ENCODE measurements at places on chromosomes 2 and 18.
A peak's percentile ranks its signal among the peaks of the same experiment; 100 is the strongest.

DNA sequence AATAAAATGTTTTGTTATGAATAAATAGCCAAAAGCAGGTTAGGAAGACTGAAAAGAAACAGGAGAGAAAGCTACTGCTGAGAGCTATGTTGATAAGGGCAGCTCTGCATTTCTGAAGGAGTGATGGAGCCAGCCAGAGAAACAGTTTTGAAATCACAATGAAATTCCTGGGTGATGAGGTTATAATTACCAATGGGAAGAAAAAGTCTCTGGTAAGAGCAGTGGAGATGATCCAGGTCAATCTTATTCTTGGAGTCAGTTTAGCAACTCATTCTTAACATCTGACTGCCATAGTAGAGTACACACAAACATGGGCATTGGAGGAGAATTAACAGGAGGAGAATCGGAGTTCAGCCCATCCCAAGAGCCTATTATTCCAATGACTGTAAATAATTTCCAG lies 2.4 kb downstream of the ALKAL2 start:
- no peak for DNase-seq

DNA sequence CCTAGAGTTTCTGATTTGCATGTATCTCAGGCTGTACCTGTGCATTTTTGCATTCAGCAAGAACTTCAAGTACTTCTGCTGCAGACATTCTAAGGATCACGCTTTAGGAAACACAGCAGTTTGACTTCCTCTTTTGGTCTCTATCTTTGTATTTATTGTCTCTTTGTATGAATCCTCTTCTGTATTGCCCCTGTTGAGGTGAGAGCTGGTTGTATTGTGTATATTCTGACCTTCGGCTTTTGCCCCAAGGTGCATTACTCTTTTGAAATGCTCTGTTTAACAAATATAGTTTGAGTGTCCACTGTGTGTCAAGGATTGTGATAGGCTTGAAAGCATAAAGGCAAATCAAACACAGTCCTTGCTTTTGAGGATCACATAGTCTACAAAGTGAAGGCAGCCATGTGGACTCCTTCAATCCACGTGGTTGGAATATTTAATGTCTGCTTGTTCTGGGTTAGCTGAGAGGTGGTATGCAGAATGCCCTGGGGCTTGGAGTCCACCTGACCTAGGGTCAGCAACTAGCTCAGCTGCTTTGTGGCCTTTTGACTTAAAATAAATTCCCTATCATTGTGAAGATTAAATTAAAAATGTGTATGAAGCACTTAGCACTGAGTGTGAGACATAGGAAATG lies 108.1 kb downstream of the LYPD6 start:
- DNase-seq = no peak

GRCh38 chr18:12271376-12272235 lies 17.4 kb downstream of the CIDEA start:
- DNase-seq = peak; percentile 38

GRCh38 chr2:143553261-143553660 lies 424.0 kb downstream of the ARHGAP15 start:
- no peak for DNase-seq

DNA sequence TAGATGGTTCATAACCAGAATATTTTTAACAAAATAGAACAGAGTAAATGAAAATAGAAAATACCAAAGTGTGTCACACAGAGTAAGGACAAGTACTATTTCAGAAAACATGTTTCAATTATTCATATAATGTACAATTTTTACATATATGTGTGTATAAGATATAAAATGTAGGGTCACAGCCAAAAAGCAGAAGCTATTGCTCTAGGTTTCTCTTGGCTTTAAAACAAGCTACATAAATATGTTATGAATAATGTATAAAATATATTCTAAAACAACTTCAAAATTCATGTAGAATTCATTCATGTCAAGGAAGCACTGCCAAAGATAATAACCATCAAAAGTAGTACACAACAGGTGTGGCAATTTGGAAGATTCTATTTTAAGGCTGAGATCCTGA lies 218.2 kb downstream of the TTC32 start:
- no peak for DNase-seq

GRCh38 chr18:13389491-13390131 lies 171.1 kb downstream of the LDLRAD4 start:
- DNase-seq = no peak

DNA sequence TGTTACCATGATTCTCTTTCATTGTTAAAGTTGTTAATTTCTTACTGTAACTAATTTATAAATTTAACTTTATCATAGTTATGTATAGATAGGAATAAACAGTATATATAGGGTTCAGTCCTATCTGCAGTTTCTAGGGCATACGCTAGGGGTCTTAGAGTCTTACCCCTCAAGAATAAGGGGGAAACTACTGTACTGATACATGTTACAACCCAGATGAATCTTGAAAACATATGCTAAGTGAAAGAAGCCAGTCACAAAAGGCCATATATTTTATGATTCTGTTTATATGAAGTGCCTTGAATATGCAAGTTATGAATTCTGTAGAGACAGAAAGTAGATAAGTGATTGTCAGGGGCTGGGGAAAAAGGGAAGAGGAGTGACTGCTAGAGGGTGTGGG lies 52.4 kb downstream of the RTN4 start:
- DNase-seq = no peak

GRCh38 chr2:36482576-36483214 lies 115.3 kb downstream of the FEZ2 start:
- no peak for DNase-seq

DNA sequence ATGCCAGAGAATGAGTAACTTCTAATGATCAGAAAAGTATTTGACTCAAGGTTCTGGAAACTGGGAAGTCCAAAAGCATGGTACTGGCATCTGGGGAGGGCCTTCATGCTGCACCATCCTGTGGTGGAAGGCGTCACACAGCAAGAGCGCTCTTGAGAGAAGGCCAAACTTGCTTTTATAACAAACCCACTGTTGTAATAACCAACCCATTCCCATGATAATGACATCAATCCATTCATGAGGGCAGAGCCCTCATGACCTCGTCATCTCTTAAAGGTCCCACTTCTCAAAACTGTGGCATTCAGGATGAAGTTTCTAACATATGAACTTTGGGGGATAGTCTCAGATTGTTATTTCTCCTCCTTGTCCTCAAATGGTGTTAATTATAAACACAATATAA lies 67.8 kb downstream of the COA5 start:
- DNase-seq = no peak

DNA sequence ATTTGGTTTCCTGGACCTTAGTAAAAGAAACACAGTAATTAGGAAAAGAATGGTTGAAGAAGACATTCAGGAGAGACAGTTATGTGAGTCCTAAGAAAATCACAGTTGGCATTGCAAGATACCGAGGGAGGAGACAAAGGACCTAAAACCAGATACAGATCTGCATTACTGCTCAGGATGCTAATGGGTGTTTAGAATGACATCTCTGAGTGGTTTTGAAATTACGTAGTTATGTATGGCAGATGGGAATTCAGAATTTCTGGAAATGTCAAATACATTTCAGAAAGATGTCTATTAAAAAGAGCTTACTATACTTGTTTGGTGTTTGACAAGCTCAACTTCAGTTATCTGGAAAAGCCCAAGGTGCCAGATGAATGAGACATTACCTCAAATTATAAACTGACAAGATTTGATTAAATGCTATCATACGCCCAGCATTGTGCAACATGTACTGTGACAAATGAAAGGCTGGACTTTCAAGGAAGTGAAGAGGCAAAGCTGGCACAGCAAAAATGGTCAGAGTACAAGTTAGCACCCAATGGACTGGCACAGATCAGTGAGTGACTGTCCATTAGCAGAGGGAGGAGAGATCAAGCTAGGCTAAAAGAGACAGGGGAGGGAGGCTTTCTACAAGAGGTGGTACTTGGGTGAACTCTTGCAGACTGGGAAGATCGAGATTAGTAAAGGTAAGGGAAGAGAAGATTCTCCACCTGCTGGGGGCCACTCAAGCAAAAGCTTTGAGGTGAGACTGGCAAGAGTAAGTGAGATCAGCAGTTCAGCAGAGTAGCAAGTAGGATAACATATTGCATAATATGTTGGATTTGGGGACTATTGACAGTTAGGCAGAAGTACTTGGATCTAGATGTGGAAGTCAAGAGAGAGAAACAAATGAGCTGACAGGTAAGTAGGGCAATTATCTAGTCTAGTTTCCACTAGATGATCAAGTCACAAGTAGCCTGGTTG lies 168.9 kb downstream of the CYRIA start:
- no peak for DNase-seq

- no peak for DNase-seq
Observed at GRCh38 chr18:3294435-3295080, 32.6 kb downstream of the MYL12B start.

GRCh38 chr2:216394881-216395280 lies 17.4 kb upstream of the SMARCAL1 start:
- no peak for DNase-seq

- no peak for DNase-seq
Observed at GRCh38 chr2:127014224-127014623, 92.7 kb downstream of the BIN1 start.

DNA sequence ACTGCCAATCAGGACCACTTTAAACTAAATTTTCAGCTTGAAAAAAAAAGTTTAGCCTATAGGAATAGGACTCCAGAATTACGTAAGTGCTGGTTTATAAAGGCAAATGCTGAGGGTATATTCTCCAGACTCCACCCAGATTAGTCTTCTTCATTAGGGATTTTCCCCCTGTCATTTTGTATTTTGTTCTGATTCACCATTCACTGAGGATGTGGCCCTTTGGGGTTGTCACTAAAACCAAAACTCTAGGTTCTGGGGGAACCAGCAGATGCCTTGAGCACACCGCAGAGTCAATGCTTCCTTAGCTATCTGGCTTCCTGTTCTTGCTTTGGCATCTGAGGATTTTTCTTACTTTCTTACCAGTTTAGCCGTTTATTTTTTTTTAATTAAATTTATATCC lies 10.5 kb downstream of the SCYGR4 start:
- no peak for DNase-seq

DNA sequence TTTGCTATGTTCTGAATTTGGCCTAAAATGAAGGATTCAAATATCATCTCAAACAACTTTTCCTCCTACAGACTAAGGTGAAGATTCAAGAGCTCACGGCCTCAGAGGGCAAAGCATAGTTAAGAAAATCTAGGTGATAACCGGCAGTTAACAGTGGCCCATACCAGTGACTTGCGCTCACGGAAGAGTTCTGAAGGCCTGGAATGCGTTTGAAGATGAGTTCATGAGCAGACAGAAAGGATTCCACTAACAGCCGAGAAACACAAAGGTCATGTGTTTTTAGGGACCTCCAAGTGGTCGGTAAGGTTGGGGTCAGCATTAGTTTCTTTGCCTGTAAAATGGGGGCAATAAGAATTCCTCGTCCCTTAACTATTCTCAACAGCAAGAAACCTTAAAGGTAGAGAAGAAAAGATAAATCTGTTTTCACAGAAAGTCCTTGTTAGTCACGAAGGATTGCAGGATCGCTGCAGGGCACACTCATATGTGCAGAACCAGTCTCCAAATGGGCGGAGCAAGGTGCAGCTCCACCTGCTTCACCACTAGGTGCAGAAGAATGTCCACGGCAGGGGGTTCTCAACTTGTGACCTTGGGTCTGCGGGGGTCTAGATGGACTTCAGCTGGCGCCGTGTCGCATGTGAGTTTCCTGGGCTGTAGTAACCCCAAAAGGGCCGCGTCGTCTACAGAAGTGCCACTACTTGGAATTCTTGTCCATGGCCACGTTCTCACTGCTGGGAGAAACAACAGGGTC lies 708 bp upstream of the RPIA start:
- peak; percentile 28 for DNase-seq

DNA sequence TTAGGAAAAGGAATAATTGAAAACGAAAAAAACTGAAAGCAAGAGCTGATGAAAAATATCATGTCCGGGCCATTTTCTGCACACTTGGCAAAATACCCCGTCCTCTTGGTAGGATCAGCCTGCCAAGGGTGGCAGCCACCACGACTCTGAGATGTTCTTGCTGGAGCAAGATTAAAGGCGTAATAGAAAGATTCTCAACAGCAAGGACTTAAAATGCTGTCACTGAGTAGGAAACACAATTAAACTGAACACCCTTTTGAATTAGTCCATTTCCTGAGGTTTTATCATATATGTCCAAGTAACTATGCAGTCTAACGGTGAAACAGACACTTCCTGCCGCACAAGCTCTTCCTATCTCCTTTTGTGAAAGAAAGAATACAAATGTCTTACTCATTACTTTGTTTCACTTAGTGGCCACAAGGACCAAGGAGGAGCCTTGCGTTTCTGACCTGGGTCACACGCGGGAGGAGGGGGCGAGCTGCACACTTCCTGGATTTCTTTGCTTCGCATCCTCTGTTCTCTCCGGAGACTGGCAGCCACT lies 222.7 kb downstream of the PIEZO2 start:
- no peak for DNase-seq

GRCh38 chr18:79211844-79212243 lies 142.7 kb downstream of the ATP9B start:
- no peak for DNase-seq

DNA sequence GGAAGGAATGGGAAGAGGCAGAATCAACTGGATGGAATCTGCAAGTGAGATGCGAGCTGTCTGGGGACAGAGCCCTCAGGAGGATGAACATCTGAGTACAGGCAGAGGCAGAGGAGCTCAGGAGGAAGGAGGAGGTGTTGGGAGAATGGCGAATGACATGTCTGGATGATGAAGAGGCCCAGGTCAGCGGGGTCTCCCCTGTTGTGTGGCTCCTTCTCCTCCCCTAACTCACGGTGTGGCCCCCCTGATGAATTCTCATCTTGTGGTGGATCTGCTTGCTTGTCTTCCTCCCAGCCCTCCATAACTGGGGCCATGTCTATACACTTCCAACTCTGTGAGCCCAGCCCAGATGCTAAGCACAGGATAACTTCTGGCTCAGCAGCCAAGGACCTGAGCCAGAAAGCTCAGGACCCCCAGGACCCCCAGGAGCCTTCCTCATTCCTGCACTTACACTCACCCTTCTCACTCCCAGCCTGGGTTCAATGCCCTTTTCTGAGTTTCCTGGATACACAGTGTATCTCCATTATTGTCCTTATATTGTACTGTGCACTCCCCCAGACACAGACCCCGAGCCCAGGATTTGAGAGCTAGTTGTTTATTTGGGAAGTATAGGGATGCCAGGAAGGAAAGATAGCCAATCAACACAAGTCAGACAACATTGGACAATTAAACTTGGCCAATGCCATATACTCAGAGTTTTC lies 678.6 kb upstream of the HS6ST1 start:
- DNase-seq = no peak

All from activated CD8-positive, alpha-beta memory T cell treated with anti-CD3 and anti-CD28 coated beads for 48 hours (primary cell).